Naive thymus-derived CD8-positive, alpha-beta T cell (primary cell): ENCODE measurements at places on chromosomes 11 and 22.
A peak's percentile ranks its signal among the peaks of the same experiment; 100 is the strongest.

DNA sequence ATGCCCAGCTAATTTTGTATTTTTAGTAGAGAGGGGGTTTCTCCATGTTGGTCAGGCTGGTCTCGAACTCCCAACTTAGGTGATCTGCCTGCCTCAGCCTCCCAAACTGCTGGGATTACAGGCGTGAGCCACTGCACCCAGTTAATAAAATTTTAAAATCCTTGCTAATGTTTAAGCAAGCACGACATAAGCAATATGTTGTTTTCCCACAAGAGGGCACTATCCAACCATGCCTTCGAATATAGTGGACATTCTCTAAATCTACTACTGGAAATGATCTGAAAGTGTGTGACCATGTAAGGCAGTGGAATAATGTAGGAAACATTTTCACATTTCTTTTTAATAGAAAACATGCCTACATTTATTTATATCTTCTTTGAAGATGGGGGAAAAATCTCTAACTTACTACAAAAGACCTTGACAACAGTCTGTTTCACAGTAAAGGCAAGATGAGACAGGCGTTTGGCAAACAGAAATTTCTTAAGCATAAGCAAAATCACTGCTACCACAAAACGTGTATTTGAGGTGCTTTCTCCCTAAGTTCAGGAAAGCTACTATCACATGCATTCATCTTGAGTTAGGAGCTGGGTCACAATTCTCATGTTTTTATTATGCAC is 38.2 kb downstream of the PITPNB start:
- peaks cover 23% of the 10 kb centered on the region for H3K36me3 ChIP-seq
- no peaks in the 10 kb centered on the region for H3K27me3 ChIP-seq
- H3K4me3 ChIP-seq: no peak overlapping the region
- H3K4me1 ChIP-seq: peaks cover 30% of the 10 kb centered on the region
- H3K27ac ChIP-seq: no peak overlapping the region
- DNase-seq: no peak

- H3K27ac ChIP-seq: peak overlapping the region; percentile 73
- peaks cover 2% of the 10 kb centered on the region for H3K36me3 ChIP-seq
Measured at GRCh38 chr11:128042290-128042751, 545.0 kb downstream of the ETS1 start.

DNA sequence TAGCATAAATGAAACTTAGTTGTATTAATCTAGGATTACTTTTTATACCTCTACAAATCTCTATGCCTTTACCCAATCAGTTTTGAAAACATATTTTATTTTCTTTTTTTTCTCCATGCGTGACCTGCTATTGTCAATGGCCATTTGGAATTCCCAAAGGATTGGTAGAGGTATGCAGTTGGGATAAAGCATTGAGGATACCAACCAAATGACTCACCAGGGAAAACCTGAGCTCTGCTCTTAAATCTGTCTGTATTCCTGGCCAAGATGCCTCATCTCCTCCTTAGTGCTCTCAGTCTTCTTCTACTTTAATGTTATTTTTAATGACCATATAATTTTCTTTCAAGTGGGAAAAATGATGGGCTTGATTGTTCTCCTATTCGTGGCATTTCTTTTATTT is 61.9 kb downstream of the EHF start:
- peaks cover 2% of the 10 kb centered on the region for H3K27me3 ChIP-seq
- no peak overlapping the region for H3K27ac ChIP-seq
- no peaks in the 10 kb centered on the region for H3K36me3 ChIP-seq
- H3K4me3 ChIP-seq: no peak overlapping the region

- H3K36me3 ChIP-seq: no peaks in the 10 kb centered on the region
- H3K27me3 ChIP-seq: peaks cover 22% of the 10 kb centered on the region
- no peak for DNase-seq
- no peak overlapping the region for H3K27ac ChIP-seq
- no peak overlapping the region for H3K4me3 ChIP-seq
Measured at GRCh38 chr11:115500547-115501501, 3.4 kb downstream of the CADM1 start.

DNA sequence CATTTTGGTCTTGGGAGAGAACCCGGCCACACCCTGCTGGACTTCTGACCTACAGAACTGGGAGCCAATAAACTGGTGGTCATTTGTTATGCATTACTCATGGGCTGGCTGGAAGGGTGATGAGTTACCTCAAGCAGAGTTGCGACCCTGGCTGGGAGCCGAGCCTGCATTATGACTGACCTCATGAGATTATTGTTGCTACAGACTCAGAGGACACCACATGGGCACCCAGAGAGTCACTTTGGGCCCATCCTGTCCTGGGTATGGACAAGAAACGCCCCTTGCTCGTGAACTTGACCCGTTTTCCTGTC is 531.7 kb downstream of the TBC1D22A start:
- DNase-seq: peak; percentile 10
- H3K27me3 ChIP-seq: peaks cover 39% of the 10 kb centered on the region
- H3K36me3 ChIP-seq: no peaks in the 10 kb centered on the region
- no peak overlapping the region for H3K27ac ChIP-seq
- H3K4me1 ChIP-seq: no peaks in the 10 kb centered on the region
- H3K4me3 ChIP-seq: no peak overlapping the region

DNA sequence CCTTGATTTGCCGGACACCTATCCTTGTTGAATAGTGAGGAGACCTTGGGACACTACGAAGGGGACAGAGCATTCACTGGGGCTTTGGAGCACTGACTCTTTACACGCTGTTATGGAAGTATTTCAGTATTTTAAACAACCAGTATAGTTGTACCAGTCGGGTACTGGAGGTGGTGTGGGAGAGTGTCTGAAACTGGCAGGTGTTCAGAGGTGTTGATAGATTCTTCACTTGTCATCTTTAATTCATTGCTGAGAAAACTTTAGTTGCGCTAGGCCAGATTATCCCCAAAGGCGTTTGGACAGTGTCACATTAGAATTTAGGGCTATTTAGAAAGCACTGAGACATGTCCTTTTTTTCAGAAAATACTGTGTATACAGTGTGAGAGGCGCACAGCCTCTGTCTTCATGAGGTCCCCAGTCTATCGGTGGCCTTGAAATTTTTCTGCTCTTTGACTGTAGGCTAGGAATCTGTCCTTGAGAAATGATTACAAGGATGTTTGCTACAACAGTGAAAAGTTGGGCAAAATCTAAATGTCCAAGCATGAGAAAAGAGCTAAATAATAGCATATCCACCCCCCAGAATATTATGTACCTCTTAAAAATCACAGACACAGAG is 69.7 kb downstream of the TEAD1 start:
- no peak overlapping the region for H3K4me3 ChIP-seq
- H3K36me3 ChIP-seq: peaks cover 6% of the 10 kb centered on the region
- DNase-seq: no peak
- no peaks in the 10 kb centered on the region for H3K4me1 ChIP-seq
